Mucosa of descending colon (tissue), 3 donors: ENCODE measurements at places on chromosomes 2 and 18. TPM values are rescaled to one million over a fixed set of nuclear protein-coding genes. Genes with fewer than 3 reads are reported as not detected.

Gene VIT
- total RNA-seq, result not detected

DNA sequence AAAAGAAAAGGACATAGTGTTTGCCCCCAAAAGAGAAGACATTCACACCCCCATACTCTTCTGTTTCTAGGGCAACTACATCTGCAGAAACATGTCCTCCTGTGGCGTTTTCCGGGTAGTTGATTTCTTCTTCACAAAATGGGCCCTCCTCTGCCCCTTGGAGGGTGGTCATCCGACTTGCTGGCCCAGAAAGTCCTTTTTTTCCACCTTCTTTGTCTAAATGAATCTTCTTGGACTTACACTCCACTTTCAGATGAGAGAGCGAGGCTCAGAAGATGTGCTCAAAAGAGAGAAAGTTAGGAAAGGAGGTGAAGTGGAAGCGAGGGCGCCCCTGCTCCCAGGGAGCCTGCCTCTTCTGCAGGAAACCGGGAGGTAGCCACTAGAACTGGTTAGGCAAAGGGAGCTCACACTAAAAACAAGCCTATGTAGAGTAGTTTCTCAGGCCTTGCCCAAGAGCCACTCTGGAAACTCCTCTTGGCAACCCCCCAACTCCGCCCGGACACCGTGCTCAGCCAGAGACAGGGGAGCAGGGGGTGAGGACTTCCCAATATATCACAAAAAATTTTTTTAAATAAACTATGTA is 10.2 kb upstream of the SIX3 start:
- DNase-seq, result no peak

Gene TDRD15
- not detected for total RNA-seq

- no peak for DNase-seq
Observed at GRCh38 chr2:136997557-136997956, 232.2 kb downstream of the THSD7B start.

Gene LOXHD1
- not detected for total RNA-seq

- no peak for DNase-seq
Observed at GRCh38 chr2:100321179-100321865, 979 bp downstream of the LONRF2 start.

DNA sequence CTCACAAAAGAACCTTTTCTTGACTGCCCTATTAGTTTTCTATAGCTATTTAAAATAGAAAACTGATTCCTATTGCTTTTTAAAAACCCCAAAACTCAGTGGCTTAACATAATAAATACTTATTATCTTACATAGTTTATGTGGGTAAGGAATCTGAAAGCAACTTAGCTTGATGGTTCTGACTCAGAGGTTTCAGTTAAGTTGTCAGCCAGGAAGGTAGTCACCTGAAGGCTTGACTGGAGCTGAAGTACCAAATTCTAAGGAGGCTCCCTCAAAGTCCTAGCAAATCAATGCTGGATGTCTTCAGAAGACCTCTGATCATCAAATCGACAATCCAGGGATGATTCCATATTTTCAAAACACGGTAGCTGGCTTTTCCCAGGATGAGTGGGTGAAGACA is 546.6 kb upstream of the CDH2 start:
- no peak for DNase-seq

DNA sequence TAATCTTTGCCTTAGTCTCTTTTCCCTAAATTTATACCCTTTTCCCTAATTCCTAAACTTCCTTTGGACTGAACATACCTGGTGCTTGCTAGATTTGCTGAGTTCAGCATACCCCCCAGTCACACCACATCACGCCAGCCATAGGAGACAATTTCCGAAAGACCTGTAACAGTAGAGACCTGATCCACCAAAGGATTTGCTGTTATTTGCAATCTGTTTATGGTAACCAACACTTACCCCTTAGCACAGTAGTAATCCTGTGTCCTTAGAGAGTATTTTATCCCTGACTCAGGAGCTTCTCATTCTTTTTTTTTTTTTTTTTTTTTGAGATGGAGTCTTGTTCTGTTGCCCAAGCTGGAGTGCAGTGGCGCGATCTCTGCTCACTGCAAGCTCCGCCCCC is 8.6 kb downstream of the PSMG2 start:
- DNase-seq, result no peak

DNA sequence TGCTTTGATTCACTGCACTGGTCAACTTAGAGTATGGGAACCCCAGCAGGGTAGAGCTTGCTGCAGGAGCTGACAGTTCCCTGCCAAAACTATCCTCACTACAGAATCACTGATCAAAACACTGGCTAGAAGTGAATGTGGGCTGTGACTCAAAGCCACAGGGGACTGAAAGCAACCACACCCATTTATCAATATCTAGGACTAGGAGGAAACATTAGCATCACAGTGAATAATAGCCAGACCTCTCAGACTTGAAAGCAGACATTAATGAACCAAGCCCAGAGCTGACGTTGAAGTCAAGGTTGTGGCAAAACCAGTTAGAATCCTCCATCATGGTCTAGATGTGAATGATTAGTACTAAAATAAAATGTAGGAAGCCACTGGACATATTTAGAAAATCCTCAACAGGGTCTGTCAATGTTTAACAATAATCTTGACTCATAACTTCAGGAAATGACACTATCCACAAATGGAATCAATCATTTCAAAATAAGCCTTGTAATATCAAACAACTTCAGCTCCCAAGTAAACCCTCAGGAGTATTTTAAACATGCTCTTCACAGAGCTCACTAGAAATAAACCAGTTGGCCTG is 131.4 kb downstream of the CDH20 start:
- DNase-seq, result no peak

DNA sequence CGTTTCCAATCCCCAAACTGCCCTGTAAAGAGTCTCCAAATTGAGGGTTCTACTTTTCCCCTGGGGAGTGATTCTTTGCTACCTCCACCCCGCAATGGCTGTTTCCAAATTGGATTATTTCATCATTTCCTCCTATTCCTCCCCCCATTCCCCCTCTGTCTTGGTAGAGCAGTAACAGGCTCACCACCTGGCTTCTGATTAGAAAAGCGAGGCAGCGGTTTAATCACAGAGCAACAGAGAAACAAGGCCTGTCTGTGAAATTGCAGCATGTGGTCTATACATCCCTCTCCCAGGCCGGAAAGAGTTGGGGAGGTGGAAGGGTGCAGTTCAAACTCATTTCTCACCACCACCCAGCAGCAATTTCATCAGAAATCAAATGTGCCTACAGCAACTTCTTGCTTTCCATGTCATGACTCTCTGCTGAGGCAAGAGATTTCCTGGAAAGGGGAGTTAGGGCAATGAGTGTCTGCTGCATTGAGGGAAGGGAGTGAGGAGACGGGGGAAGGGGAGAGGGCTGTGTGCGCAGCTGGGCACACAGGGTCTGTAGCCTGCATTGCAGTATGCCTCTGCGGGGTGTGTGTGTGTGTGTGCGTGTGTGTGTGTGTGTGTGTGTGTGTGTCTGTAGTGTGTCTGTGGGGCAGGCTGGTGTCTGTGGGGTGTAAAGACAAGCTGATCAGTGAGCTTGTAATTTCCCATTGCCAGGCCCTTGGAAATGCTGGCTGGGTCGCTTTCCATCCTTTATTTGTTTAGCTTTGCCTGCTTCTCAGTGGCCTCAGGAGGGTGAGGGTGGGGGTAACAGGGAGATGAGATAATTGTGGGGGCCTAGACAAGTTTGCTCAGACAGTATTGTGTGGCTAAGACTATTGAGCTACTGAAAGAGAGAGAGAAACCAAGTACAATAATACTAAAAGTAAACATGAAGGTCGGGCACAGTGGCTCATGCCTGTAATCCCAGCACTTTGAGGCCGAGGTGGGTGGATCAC is 13.5 kb upstream of the IGFBP2 start:
- no peak for DNase-seq

DNA sequence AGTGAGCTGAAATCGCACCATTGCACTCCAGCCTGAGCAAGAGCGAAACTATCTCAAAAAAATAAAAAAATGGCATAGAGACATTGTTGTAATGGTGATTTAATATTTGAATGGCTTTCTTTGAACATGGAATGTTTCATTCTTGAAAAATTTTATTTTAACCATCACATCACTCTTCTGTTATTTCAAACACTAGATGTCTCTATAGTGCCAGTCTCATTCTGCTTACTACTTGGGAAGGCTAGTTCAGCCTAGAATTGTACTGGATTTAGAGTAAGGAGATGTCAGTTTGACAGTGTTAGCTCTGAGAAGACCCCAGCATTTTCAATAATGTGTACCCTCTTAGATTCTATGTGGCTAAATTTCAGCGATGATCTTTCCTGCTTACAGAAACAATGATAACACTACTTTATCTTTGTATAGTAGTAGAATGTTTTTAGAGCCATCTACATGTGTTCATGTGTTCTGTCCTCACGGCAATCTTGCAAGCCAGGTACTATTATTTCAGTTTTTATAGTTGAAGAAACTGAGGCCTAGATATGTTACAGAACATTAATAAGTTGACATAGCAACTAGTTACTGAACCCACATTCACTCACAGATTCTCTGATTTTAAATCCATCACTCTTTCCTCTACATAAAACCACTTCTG is 142.9 kb upstream of the ZSWIM2 start:
- DNase-seq, result no peak

DNA sequence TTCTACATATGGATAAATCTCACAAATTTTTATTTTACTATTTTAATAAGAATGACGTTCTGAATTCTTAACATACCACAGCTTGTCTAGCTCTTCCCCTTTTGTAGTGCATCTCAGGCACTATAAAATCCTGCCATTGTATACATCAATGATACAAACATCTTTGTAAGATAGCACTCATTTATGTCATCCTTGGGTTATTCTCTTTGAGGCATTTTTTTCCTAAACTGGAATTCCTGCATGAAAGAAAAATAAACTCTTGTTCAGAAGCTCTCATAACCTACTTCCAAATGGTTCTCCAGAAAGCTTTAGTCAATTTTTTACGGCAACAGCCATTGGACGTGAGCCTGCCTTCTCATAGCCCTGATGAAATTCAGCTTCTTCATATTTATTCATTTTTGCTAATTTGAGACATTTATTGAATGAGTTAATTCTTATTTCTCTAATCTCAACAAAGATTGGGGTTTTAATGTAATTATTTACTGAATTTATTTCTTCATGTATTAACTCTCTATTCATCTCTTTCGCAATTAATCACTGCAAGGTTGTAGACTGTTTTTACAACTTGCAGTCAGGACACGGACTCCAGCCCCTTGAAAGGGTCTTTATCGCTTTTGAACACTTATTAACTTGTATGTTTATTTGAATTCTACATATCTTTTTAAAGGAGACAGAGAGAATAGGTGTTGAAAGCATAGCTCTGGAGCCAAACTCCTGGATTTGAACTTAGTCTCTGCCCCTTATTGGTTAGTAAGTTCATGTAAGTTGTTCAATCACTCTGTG is 57.6 kb upstream of the PARD3B start:
- DNase-seq, result no peak

Gene ALPP
- not detected for total RNA-seq

- DNase-seq, result no peak
Observed at GRCh38 chr2:85440729-85441128, 22.2 kb downstream of the SH2D6 start.

- no peak for DNase-seq
Observed at GRCh38 chr2:31729065-31729439, 148.3 kb upstream of the SRD5A2 start.

Gene HOXD12
- not detected for total RNA-seq

- DNase-seq, result no peak
Observed at GRCh38 chr2:46162329-46163097, 134.7 kb upstream of the EPAS1 start.

Gene TMEM247
- total RNA-seq, result not detected

DNA sequence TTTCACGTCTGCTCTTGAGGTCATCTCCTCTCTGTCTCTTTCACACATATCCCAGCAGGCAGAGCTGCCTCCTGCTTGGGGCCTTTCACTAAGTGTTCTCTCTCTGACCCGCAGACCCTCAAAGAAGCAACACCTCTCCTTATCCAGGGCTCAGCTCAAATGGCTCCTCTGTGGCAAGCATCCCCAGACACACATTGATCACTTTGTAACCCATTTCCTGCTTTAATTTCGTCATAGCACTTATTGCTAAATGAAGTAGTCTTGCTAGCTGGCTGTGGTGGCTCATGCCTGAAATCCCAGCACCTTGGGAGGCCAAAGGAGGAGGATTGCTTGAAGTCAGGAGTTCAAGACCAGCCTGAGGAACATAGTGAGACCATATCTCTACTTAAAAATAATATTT is 41.4 kb downstream of the SGPP2 start:
- DNase-seq, result no peak

DNA sequence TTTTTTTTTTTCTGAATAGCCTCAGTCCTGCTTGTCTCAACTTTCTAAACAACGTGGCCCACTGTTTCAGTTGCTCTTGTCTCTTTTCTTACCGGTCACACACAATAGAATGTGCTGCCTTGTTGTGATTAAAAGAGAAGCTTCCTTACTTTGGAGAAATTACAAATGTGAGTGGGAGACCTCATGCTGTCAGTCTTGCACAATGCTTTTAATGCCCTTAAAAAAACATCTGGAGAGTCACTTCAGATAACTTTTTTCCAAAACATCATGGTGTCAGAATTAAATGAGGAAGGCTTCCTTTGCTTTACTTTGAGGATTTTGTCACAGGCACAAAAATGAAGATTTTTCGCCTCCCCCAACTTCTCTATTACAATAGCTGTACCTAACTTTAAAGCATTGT is 37.7 kb downstream of the LHCGR start:
- no peak for DNase-seq

DNA sequence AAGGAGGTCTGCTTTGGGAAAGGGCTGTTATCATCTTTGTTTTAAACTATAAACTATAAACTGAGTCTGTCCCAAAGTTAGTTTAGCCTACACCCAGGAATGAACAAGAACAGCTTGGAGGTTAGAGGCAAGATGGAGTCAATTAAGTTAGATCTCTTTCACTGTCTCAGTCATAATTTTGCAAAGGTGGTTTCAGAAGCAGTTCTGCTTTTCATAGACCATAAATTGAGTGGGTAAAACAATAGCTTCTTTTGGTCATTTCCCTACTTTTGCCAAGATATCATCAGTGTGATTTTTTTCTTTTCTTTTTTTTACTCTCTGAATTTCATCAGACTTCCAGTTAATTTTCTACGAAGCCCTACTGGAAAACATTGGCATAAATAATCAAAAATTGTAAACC is 117.0 kb downstream of the AP1S3 start:
- no peak for DNase-seq

Gene CD226
- 2.0 TPM for total RNA-seq

DNA sequence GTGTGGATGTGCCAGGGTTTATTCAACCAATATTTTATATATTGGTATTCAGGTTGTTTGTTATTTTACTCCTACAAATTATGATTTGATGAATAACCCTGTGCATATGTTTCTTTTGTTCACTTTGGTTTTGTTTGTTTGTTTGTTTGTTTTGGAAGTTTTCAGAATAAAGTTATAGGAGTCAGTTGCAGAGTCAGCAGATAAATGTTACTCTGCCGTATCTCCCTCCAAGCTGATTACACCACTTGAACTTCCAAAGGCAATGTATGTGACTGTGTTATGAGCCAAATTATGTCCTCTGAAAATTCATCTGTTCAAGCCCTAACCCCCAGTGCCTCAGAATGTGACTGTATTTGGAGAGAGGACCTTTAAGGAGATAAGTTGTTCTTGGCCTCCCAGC is 497.5 kb downstream of the TNS1 start:
- no peak for DNase-seq
